ENCODE measurements at places on chromosomes 3 and 15.
A peak's percentile ranks its signal among the peaks of the same experiment; 100 is the strongest.

DNA sequence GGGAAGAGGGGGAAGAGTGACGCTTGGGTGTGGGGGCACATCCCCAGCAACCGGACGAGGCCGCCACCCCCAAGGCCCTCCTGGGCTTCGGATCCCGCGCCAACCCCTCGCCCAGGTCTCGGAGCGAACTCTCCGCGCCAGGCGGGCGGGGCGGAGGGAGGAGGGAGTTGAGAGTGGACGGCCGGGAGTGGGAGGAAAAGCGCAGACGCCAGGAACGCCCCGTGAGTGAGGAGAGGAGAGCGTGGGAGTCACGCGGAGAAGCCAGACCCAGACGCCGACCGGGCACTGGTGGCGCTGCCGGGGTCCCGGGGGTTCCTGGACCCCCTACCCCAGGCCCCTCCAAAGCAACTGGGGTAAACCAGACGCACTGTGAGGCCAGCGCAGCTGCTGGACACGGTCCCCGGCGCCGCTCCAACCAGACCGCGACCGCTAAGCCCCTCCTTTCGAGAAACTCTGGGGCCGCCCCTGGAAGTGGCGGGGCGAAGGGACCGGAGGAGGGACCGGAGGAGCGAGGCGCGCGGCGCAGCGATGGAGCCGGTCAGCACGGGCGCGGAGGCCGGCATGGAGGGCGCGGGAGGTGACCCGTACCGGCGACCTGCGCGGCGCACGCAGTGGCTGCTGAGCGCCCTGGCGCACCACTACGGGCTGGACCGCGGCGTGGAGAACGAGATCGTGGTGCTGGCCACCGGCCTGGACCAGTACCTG lies at the start of gene EFCC1:
Gene EFCC1 (plus strand): TSS at position 204 of the 705 bp plus-strand sequence. CDS start 325 bp downstream, at position 529.
- DNase-seq = no peak

DNA sequence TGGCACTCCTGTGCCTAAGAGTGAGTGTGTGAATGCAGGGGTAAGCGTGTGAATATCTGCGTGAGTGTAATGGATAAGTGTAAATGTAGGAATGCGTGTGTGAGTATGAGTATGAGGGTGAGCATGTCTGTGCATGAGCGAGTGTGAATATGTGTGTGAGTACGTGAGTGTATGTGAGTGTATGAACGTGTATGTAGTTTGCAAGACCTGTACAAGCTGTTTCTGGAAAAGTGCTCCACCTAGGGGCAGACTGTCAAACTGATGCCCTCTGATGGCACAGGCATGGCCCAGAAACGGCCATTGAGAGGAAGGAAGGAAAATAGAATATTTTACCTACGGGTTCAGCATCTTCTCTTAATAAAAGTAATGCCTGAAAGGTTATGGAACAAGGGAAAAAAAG lies 24.4 kb upstream of the FRMD4B start:
- DNase-seq = peak; percentile 65

DNA sequence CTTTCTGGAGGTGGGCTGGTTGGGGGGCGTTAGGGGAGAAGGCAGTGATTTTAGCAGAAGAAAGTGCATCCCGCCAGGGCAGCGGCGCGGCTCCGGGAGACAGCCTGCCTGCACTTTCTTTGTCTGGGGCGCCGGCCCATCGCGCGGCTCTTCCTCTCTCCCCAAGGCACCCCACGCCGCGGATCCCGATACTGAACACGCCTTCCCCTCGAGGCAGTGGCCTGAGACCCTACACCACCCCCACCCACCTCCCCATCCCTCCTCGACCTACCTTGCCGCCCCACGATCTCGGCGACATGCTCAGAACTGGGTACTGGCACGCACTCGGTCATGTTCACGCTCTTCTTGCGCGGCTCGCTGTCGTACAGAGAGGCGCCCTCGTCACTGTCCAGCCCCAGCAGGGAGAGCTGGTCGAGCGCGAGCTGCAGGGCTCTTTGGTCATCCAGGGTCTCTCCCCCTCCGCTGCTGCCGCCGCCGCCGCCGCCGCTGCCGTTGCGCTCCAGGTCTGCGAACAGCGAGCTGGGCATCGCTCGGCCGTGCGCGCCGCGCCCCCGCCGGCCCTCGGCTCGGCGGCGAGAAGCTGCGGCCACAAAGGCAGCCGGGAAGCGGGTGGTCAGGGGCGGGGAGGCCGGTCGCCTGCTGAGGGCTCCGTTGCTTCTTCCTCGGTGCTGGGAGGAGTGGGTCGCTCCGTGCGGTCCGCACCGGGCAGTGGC lies 483 bp downstream of the MEX3B start:
- DNase-seq = peak; percentile 25

GRCh38 chr15:43911235-43911781 lies 84.5 kb downstream of the WDR76 start:
- no peak for DNase-seq

GRCh38 chr3:98733053-98733811 lies 29.9 kb upstream of the ST3GAL6 start:
- peak; percentile 6 for DNase-seq

- no peak for DNase-seq
Measured at GRCh38 chr15:32818758-32819447, 101.1 kb downstream of the GREM1 start.

GRCh38 chr15:78914027-78914764 lies 30.6 kb downstream of the CTSH start:
- no peak for DNase-seq

GRCh38 chr3:6516143-6516542 lies 344.8 kb upstream of the GRM7 start:
- DNase-seq = no peak

DNA sequence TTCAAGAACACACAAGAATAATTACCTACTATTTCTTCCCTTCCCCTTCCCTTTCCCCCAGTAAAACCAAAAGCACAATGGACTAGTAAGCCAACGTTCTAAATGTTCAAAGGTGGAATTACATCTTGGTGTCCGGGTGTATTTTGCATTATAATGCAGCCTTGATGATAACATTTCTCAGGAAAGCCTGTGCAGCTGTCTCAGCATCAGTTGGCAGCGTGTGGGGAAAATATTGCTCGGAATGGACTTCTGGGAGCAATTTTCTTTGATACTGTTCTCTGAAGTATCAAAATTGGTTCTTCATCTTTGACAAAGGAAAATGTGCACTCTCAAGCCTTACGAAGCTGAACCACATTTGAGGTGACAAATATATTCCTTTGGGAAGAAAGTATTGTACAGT lies 198.9 kb downstream of the AGBL1 start:
- DNase-seq = no peak

- DNase-seq = no peak
Measured at GRCh38 chr15:25807063-25807462, 56.1 kb downstream of the ATP10A start.

DNA sequence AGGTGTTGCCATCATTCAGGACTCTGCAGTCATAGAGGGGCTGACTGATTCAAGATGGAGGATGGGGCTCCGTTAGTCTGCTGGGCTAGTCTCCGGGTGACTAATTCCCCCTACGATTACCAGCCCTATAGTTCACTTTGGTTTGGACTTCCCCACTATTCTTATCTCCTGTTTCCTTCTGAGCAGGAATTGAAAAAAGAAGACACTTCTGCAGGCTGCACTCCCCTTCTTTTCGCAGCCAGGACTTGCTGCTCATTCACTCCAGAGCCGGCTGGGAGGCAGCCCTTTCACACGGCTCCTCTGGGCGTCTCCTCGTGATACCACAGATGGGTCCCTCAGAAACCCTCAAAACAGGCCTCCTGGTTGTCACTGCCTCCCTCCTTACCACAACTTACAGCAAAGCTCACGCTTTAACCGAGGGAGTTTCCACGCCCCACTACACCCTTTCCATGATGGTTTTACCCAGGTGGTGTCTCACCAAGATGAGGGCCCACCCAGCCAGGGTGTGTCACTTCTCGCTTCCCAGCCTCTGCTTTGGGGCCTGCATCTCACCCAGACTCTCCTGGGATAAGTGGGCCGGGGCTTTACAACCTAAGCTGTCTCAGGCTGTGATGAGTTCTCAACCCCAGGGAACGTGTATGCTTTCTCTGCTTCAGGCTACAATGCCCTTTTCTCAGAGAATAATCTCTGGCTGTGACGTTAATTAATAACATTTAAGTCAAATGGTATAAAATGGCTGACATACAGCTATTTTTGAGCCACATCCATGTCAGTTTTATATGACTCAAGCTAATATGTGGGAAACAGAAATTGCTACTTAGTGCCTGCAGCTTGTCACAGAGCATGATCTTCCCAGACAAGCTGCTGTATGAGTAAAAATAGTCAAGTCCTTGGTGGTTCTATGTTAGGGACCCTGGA lies 11.9 kb downstream of the CX3CR1 start:
- DNase-seq = peak; percentile 63
